Right cardiac atrium (tissue), 5 donors: ENCODE measurements at places on chromosomes 5 and 9.
A peak's percentile ranks its signal among the peaks of the same experiment; 100 is the strongest.

DNA sequence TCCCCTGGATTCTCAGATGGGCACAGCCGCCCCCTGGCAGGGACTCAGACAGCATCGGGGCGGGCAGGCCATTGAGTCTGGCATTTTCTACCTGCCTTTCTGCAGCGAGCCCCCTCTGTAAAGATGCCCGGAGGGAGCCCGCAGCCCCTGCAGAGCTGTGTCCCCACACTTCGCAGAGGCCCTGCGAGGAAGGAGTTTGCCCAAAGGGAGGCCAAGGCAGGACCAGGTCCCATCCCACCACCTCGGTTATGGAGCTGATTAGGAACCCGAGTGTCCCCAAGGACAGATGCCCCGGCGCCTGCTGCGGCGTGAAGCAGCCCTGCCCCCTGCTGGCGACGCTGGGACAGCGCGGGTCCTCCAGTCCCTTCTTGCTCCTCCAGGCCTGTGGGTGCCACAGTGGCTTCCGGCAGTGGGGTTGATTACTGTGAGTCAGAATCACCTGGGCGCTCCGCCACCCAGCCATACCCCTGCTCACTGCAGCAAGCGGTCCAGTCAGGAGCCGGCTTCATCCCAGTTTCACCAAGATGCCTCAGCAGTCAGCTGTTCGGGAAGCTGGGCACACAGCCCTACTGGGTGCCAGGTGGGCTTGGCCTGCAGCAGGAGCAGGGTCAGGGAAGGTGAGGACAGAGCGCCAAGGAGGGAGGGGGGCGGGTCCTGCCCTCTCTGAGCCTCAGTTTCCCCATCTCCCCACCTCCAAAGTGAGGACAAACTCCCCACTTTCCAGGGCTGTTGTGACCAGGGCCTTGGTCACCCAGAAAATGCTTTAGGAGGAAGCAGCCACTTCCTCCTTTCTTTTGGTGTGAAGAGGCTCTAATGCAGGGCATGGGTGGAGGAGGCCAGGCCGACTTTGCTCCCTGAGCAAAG is 117.2 kb downstream of the RXRA start:
- DNase-seq: peak; percentile 93

GRCh38 chr9:3976865-3977613 is 322.8 kb downstream of the GLIS3 start:
- no peak for DNase-seq

DNA sequence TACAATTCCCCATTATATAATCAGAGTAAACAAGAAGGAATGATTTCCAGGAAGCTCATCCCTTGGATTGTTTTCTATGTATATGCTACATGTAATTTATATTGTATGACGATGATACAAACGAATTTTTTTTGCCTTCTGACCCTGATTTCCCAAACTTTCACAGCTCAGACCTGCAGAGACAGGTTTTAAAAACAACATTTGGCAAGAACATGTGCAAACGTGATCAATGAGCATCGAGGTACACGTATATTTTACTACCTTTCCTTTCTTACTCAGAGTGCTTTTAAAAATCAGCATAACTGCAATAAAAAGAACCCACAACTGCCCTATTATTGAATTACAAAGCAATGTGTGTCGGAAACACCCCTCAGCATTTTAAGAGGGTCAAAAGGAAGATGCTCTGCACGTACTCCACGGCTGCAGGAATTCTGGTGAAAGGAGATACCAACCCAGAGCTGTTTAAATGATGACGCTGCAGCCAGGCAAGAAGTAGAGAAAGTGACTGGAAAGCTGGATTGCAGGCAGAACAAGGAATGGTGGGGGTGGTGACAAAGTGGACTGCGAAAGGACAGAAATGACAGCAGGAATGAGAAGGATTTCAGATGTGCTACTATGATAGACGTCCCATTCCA is 533.5 kb downstream of the RAB3C start:
- no peak for DNase-seq

DNA sequence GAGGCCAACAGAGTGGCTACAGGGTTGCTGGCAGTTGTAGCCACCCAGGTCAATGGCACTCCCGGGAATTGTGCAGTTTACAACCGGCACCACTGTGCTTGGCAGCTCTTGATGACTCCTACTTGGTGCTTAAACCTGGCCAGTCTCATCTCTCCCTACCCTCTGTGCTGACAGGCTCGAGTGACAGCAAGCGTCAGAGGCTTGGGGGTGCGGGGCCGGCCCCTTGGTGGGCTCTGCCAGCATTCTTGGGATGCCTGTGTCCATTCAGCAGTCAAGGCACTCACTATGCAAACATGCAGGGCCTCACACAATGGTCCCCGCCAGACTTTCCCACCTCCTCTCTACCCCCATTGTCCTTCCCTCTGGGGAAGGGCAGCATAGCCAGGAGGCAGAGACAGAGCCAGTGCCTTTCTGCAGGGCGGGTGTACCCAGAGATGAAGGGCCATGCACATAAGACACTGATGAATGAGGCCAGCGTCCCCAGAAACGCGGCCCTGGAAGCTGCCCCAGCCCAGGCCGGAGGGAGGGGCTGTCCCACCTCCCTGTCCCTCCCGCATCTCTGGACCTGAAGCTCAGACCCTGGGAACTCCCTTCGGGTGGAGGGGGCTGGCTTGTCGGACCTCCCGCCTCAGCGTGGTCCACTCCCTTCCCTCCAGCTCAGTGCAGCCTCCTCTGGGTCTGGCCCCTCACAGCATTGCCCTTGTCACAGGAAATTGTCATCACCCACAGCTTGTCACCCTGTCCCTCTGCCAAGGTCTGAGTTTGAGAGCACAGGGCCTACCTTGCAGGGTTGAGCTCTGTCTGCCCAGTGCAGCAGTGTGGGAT is 26.4 kb upstream of the NOTCH1 start:
- peak; percentile 86 for DNase-seq
